ENCODE measurements at places on chromosomes 1 and 21.

DNA sequence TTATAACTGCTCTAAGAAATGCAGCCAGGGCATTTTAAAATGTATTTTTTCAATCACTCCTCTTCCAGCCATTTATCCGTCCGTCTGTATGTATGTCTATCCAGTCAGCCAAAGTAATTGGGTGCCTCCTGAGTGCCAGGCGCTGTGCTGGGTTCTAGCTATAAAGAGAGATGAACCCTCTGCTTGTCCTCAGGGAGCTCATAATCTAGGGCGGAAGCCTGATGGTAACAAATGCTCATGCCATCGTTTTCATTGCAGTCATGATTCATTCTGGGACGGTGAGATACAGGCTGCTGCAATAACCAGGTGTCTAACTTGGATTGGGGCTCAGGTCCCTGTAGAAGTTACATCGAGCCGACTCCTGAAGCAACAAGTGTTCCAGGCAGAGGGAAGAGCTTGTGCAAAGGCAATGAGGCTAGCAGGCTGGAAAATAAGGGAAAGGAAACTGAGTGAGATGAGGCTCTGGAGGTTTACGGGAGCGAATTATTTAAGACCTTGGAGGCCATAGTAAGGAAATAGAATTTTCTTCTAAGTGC, 11.6 kb downstream of the IFI6 start:
- no peak for DNase-seq

- no peak for DNase-seq
Observed at GRCh38 chr1:108858230-108858950, 1.5 kb upstream of the AKNAD1 start.

DNA sequence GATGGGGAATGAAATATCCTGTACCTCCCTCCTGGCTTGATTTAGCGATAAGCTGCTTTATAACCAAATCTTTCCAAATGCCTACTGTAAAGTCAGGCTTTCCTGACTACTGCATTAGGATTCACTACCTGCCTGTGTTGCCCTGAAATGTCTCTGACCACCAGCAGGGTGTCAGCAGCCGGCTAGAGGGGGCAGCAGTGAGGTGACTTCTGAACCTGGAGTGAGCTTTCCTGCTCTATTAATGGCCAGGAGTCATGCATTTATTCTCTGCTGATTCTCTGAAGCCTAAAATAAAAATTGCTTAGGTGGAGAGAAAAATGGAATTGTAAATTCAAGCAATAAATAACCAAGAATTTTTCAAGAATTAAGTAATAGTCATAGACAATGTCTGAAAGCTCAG, 2.5 kb downstream of the BACE2 start:
- no peak for DNase-seq

- no peak for DNase-seq
Observed at GRCh38 chr1:10594595-10595223, 120.0 kb downstream of the PEX14 start.

DNA sequence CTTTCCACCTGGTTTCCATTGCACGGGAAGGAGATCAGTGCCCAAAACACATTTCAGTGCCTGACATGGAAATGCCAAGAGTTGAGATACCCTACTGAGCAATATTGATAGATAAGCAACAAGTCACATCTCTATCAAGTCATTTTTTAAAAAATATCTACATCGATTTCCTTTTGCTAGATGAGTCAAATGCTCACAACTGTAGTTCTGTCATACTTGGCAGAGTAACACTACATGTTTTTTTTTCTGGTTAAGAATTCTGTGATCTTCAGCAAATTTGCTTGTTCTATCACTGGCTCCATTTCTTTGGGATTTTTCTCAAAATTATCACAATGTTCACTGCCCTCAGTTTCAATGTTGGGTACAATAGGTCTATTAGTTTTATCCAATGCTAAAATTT, 145.4 kb downstream of the ZC3H11B start:
- no peak for DNase-seq

DNA sequence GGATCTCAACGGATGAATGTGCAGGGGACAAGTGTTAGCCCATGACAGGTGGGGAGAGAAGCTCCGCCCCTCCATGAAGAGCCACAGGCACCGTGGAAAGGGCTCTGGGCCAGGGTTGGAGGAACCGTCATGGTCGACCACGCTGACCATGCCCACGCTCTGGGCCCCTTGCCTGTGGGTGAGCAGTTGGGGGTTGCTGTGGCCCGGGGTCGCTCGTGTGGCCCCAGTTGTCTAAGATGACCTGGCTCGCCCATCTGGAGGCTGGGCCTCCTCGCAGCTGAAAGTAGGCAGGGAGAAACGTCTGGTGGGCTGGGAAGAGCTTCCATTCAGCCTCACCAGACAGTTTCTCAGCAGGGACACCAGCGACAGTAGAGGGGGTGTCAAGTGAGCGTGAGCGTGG, 13.1 kb upstream of the UTS2 start:
- no peak for DNase-seq

DNA sequence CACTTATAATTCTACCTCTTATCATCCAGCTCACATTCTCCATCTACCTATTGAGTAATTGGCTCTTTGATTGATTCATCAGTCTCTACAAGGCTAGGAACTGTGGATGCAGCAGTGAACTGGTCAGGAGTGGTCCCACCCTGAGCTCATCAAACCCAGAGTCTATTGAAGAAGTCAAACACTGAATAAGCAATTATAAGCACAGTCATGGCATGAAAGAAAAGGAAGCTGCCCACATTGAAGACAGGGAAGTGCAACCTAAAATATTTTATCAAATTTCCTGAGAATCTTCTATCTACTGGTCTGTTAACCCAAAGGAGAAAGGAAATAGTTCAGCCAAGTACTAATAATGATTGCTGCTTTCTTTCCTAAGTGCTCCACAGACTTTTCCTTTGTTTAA, 35.7 kb downstream of the ACP6 start:
- peak; percentile 32 for DNase-seq

Data from suppressor macrophage (primary cell).